ENCODE measurements at places on chromosomes 6 and 20. TPM values are rescaled to one million over a fixed set of nuclear protein-coding genes. Genes with fewer than 3 reads are reported as not detected.
A peak's percentile ranks its signal among the peaks of the same experiment; 100 is the strongest.

DNA sequence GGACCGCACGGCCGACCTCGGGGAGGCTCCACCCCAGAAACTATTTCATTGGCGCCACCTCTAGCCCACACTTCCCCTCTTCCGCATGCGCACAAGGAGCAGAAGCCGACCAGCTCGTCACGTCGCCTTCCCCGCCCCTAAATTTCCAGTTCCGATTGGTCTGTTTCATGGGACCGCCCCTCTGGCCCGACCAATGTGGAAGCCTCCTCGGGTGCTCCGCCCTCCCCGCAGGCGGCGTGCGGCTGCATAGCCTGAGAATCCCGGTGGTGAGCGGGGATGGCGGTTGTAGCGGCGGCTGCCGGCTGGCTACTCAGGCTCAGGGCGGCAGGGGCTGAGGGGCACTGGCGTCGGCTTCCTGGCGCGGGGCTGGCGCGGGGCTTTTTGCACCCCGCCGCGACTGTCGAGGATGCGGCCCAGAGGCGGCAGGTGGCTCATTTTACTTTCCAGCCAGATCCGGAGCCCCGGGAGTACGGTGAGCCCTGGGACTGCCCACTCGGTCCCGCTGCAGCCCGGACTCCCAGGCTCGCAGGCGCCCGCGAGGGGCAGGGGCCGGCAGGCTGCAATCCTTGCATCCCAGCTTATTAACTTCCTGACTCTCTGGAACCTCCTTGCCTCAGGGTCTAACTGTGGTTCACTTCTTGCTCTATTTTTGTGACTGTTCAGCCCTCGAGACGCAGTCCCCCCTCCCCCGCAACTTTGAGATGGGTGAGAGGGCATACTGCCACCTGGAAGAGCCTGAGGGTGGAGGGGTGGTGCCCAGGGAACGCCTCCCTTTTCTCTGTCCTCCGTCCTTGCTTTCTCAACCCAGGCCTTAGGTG is at the start of gene BCKDHB:
Gene BCKDHB, plus strand, starts transcription at position 254 of the 818 bp plus-strand sequence. Its CDS starts 23 bp downstream, at position 277.
- DNase-seq = peak; percentile 99

DNA sequence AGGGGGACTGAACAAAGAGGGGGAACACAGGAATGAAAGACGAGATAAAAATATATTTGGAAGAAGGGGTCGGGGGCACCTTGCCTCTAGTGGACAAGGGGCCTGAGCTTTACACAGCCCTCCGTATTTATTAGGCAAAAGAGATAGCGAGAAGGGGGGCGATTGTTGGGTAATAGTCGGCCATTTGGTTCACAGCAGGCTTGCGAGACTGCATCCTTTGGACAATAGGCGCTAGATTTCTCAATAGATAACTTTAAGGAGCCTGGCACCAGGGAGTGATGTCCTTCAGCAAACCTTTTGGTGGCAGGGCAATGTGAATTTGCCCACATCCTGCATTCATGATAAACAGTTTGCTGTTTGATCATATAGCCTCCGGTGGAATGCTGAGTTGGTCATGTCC is 3.0 kb upstream of the NANP start:
- DNase-seq = no peak

GRCh38 chr6:159969921-159970320 is 1.0 kb downstream of the IGF2R start:
- DNase-seq = no peak

DNA sequence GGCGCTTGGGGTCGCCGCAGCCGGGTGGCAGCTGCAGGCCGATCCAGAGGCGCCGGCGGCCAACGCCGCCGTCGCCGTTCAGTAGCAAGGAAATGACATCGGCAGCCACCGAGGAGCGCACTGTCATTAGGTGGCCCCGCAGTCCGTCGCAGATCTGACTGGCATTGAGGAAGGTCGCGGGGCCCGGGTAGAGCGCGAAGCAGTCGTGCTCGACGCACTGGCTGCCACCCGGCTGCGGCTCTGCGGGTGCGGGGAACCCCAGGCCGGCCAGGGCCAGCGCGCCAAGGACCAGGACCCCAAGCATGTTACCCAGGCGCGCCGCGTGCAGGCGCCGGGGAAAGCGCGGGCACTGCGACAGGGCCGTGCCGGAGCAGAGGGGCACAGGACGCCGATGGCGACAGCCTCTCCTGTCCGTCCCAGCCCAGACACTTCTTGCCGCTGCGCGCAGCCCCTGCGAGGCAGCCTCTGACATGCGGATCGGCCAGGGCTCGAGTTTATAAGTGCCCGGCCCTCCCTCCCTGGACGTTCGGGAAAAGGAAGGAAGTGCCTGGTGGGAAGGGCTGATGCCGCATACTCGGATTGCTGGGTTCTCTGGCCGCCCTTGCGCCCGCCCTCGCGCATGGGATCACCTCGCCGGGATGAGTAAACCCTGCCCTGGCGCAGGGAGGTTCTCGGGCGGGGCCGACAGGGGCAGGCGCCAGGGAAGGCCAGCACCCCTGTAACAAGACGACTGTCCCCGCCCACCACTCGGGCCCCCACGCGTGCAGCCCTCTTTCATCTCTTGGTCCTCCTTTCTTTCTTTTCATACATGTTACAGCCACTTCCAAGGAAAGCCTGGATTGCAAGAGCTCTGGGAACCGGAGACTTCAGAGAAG is at the start of gene THBD:
Gene THBD, minus strand, starts transcription at position 472 of the 875 bp plus-strand sequence. Its CDS starts 168 bp downstream, at position 304.
- peak; percentile 91 for DNase-seq

GRCh38 chr20:57428324-57429158 is 37.3 kb downstream of the RBM38 start:
- DNase-seq = peak; percentile 47

GRCh38 chr20:35237486-35237885 is 11.0 kb downstream of the MMP24 start:
- DNase-seq = no peak

GRCh38 chr20:45212836-45213235 is 6.0 kb downstream of the SEMG1 start:
- no peak for DNase-seq

- no peak for DNase-seq
Observed at GRCh38 chr6:56683882-56684281, 41.2 kb upstream of the DST start.

- DNase-seq = peak; percentile 52
Observed at GRCh38 chr6:70956451-70957283, at the start of gene B3GAT2. Gene B3GAT2 (minus strand): TSS chr6:70957060. CDS start chr6:70956429, 631 bp downstream.

DNA sequence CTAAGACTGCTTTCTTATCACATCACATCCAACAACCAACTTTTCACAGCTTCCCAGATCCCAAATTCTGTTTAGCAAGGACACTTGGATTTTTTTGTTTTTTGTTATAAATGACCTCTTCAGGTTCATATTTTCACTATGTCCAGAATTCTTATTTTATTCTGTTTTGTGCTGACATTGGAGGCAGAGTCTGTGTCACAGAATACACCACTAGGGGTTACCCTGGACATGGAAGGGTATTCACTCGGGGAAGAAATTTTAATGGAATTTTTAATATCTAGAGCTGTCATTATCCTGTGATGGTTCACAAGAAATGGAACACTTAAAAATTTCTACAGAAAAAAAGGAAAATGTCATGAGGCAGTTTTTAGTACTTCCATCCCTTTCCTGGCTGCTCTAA is 12.0 kb upstream of the SLC2A12 start:
- no peak for DNase-seq

DNA sequence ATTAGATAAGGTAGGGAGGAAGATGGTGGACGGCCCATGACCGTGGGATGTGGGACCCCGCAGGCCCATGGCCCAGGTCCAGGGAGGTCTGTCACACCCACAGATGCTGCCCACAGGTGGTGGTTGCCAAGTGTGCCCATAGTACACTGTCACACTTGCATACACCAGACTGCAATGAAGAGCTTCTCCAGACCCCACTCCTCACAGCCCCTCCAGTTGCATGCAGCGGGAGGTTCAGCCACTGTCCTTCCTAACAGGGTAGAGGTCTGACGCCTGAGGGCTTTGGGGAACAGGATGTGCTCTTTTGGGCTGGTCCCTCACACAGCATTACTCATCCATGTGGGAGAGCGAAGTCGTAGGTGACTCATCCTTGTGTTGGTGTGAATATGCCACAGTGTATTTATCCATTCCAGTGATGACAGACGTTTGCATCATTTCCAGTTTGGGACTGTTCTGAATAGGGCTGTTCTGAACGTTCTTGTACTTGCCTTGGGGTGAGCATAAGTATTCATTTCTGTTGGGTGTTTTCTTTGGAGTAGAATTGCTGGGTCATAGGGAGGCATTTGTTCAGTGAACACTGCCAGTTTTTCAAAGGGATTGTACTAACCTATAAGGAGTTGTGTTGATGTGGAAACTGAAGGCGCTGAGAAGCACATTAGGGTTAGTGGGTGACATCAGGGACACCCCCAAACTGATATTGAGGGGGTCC is 10.1 kb upstream of the PYGB start:
- no peak for DNase-seq

C20orf96 gene
- total RNA-seq = 7.6 TPM

DNA sequence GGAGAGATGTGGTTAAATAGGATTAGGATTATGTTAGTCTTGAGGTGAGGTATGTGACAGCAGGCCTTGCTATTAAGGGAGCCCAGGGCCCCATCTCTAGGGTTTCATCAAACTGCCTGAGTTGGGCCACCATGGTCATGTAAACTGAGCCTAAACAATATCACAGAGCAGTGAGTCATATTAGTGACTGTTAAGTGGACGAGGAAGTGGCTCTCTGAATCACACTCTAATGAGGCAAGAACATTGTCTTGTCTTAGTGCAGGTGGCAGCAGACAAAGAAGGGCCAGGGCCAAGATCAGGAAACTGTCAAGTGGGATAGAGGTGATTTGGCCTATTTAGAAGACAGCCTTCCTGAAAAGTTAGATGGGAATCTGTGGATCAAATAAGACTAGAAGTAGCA is 23.1 kb downstream of the ENPP3 start:
- DNase-seq = no peak

- DNase-seq = no peak
Observed at GRCh38 chr20:49914310-49915117, 815 bp downstream of the SPATA2 start.

DNA sequence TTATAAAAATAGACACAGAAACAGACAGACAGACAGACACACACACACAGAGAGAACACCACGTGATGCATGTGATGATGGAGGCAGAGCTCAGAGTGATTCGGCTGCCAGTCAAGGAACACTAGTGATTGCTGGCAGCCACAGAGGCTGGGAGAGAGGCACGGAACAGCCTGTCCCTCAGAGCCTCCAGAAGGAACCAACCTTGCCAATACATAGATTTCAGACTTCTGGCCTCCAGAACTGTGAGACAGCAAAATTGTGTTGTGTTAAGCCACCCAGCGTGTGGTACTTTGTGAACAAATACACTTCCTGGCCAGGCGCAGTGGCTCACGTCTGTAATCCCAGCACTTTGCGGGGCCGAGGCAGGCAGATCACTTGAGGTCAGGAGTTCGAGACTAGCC is 9.5 kb upstream of the PARD6B start:
- peak; percentile 80 for DNase-seq

- DNase-seq = no peak
Observed at GRCh38 chr20:9886227-9886626, 47.4 kb upstream of the PAK5 start.

DNA sequence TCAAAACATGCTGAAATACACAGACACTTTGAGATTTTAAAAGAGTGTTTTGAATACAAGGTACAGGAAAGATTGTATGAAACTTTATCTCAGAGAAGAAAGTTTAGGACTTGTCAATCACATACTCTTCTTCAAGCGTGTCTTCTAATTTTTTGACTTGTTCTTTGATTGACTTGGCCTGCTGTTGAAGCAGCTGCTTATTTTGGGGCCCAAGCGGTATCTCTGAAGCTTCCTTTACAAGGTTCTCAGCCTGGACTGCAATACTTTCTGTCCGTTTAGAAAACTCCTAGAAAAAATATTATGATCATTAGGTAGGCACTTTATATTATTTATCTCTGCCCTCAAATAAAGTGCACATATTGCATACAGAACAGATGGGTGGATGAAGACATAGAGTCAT is 201.3 kb downstream of the SYNE1 start:
- DNase-seq = no peak

- no peak for DNase-seq
Observed at GRCh38 chr6:169320013-169320412, 66.4 kb upstream of the THBS2 start.

GRCh38 chr6:16719488-16719887 is 41.8 kb downstream of the ATXN1 start:
- DNase-seq = no peak

DNA sequence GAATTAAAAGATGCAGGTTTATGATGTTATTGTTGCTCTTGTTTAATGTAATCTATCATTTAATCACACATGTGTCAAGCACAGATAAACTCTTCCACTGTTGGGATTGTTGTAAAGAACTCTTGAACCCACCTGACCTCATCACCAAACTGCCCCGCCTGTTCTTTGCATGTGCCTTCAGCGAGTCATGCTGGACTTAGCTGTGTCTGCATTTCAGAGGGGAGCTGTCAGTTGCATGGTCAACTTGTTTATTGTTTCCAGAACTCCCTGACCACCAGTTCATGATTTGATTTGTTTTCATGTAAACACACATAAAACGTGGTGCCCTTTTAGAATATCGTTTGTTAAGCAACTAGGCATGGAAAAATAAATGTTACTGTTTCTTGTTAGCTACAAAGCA is 93.6 kb downstream of the KHDC1L start:
- DNase-seq = no peak

OR2J3 gene
- not detected for total RNA-seq

DNA sequence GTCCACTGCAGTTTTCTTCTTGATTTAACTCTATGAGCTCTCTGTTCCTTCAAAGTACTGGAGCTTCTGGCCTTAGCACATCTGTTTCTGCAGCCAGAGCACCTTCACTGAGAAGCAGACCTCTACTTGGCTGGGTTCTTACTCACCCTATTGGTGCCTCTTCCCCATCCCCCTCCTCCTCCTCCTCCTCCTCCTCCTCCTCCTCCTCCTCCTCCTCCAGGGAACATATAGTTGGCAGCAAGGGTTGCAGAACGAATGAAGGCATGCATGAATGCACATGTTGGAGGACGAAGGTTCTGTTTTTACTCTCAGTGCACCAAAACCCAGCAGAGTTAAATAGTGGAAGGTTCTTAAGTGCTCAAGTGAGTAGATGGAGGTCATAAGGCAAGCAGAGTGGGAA is 141.0 kb upstream of the ESR1 start:
- DNase-seq = no peak

GRCh38 chr20:37880726-37881591 is 22.0 kb upstream of the VSTM2L start:
- peak; percentile 94 for DNase-seq

GRCh38 chr20:53048387-53048786 is 76.2 kb downstream of the TSHZ2 start:
- DNase-seq = no peak

LY6G5C gene
- total RNA-seq = 2.1 TPM

DNA sequence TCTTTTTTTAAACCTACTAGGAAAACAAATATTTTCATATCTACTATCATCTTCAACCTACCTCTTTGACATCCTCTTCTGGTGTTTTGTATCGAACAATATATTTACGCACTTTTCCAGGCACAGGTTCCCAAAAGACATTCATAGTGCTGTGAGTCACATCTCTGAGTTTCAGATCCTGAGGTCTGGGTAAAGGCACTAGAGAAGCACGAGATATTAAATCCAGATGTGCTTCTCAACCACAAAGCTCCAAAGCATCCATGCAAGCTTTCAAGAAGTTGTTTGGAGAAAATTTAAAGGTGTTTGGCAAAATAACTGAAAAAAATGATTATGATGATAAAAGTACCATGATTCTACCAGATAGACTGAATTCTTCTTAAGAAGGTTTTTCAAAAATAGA is 62.7 kb downstream of the COL12A1 start:
- no peak for DNase-seq

All from right cardiac atrium (tissue), 5 donors.